ENCODE measurements at places on chromosomes 12 and 14. TPM values are rescaled to one million over a fixed set of nuclear protein-coding genes. Genes with fewer than 3 reads are reported as not detected.

Gene KLRC1
- not detected for polyA plus RNA-seq

Gene ERP27
- polyA plus RNA-seq, result not detected

Gene SLC17A8
- 0.14 TPM for polyA plus RNA-seq

Gene CYP27B1
- polyA plus RNA-seq, result 2.9 TPM
